Activated T-cell treated with anti-CD3 and anti-CD28 coated beads, Interleukin-2, amount 50 U/mL, for 72 hours (primary cell): ENCODE measurements at places on chromosomes 1 and 21. TPM values are rescaled to one million over a fixed set of nuclear protein-coding genes. Genes with fewer than 3 reads are reported as not detected.

GRCh38 chr1:6423321-6423999 lies 1.1 kb upstream of the ESPN start:
- peaks cover 31% of the 10 kb centered on the region for H3K27me3 ChIP-seq

- H3K27me3 ChIP-seq: no peaks in the 10 kb centered on the region
- no peak overlapping the region for H3K4me3 ChIP-seq
- H3K36me3 ChIP-seq: no peaks in the 10 kb centered on the region
- no peak overlapping the region for H3K27ac ChIP-seq
These were observed 222.6 kb downstream of the CAMTA1 start for GRCh38 chr1:7007902-7008301.

- H3K4me3 ChIP-seq: no peak overlapping the region
- no peak overlapping the region for H3K27ac ChIP-seq
- DNase-seq: no peak
- no peaks in the 10 kb centered on the region for H3K4me1 ChIP-seq
- H3K36me3 ChIP-seq: no peaks in the 10 kb centered on the region
These were observed 25.5 kb downstream of the ADAMTS5 start for GRCh38 chr21:26941421-26941820.

GRCh38 chr1:155026154-155026553 lies 7.4 kb downstream of the DCST2 start:
- H3K27ac ChIP-seq: no peak overlapping the region
- H3K27me3 ChIP-seq: no peaks in the 10 kb centered on the region
- no peaks in the 10 kb centered on the region for H3K4me1 ChIP-seq
- H3K36me3 ChIP-seq: no peaks in the 10 kb centered on the region

GRCh38 chr1:30753660-30754123 lies 3.9 kb downstream of the LAPTM5 start:
- H3K36me3 ChIP-seq: peaks cover 19% of the 10 kb centered on the region
- H3K4me1 ChIP-seq: peaks cover 98% of the 10 kb centered on the region
- peak overlapping the region; percentile 52 for H3K27ac ChIP-seq
- DNase-seq: no peak
- H3K27me3 ChIP-seq: no peaks in the 10 kb centered on the region

DNA sequence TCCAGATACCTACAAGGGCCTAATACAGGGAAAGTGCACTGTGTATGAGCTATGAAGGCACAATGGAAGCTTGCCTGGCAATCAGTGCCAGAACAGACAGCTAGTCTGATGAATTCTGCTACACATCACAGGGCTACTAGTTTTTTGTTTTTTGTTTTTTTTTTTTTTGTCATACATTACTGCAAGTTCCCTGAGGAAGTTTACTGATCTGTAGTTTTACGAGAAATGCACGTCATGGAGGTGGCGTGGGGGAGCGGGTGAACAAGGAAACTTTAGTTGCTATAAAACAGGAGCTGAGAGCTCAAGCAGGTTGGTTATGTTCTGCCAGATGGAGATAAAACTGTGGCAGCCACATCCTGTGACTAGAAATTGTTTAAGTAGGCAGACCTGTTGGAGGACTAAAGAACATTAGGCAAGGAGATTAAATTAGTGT lies 17.7 kb downstream of the PTPRC start:
- H3K36me3 ChIP-seq: peaks cover 5% of the 10 kb centered on the region
- peak overlapping the region; percentile 87 for H3K4me3 ChIP-seq
- peaks cover 91% of the 10 kb centered on the region for H3K4me1 ChIP-seq
- no peaks in the 10 kb centered on the region for H3K27me3 ChIP-seq
- DNase-seq: peak; percentile 54

- peaks cover 3% of the 10 kb centered on the region for H3K4me1 ChIP-seq
- DNase-seq: no peak
- no peak within 1 kb of the TSS for H3K4me3 ChIP-seq
- no peak within 1 kb of the TSS for H3K27ac ChIP-seq
- H3K27me3 ChIP-seq: no peaks in the 10 kb centered on the region
These were observed at the start of gene A3GALT2 for GRCh38 chr1:33320619-33321165. Gene A3GALT2, minus strand, starts transcription at chr1:33321098. Its CDS starts 0 bp downstream, at chr1:33321098.

- H3K4me1 ChIP-seq: no peaks in the 10 kb centered on the region
- no peaks in the 10 kb centered on the region for H3K27me3 ChIP-seq
- no peaks in the 10 kb centered on the region for H3K36me3 ChIP-seq
- no peak for DNase-seq
- H3K27ac ChIP-seq: no peak overlapping the region
- H3K4me3 ChIP-seq: no peak overlapping the region
These were observed 80.3 kb downstream of the OSBPL9 start for GRCh38 chr1:51697166-51697565.

DNA sequence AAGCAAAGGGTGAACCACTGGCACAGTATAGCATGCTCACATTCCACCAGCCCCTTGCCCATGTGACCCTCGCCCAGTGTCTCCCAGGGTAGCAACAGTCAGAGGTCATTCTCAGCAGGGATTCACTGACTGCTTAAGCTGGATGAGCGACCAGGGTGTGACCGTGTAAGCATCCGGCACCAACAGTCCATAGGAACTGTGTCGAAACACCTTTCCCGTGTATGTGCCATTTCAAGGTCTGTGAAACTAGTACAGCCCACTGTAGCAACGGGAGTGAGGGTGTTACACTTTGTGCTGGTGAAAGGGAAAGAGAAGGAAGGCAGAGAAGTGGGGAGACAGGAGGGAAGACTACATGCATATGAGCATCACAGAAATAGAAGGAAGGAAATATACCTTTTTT lies 10.8 kb downstream of the PIK3C2B start:
- no peaks in the 10 kb centered on the region for H3K27me3 ChIP-seq
- H3K36me3 ChIP-seq: no peaks in the 10 kb centered on the region
- H3K4me3 ChIP-seq: no peak overlapping the region
- no peak for DNase-seq
- peaks cover 51% of the 10 kb centered on the region for H3K4me1 ChIP-seq

- H3K36me3 ChIP-seq: peaks cover 2% of the 10 kb centered on the region
- H3K27me3 ChIP-seq: peaks cover 65% of the 10 kb centered on the region
- no peak for DNase-seq
- no peak overlapping the region for H3K27ac ChIP-seq
- H3K4me1 ChIP-seq: peaks cover 7% of the 10 kb centered on the region
These were observed 2.4 kb downstream of the PTPN14 start for GRCh38 chr1:214548988-214549387.

- H3K4me3 ChIP-seq: no peak overlapping the region
- peaks cover 11% of the 10 kb centered on the region for H3K4me1 ChIP-seq
- no peak overlapping the region for H3K27ac ChIP-seq
- H3K36me3 ChIP-seq: no peaks in the 10 kb centered on the region
These were observed 569.1 kb downstream of the NPHP4 start for GRCh38 chr1:5423109-5423508.

GRCh38 chr1:201889090-201889968 lies 631 bp downstream of the SHISA4 start:
- peak overlapping the region; percentile 71 for H3K4me3 ChIP-seq
- H3K36me3 ChIP-seq: no peaks in the 10 kb centered on the region
- H3K27ac ChIP-seq: no peak overlapping the region
- DNase-seq: no peak
- H3K27me3 ChIP-seq: peaks cover 59% of the 10 kb centered on the region

GRCh38 chr21:33299181-33299752 lies 25.5 kb upstream of the IFNAR1 start:
- DNase-seq: peak; percentile 27
- peaks cover 46% of the 10 kb centered on the region for H3K4me1 ChIP-seq
- H3K27me3 ChIP-seq: no peaks in the 10 kb centered on the region
- peak overlapping the region; percentile 0 for H3K27ac ChIP-seq

DNA sequence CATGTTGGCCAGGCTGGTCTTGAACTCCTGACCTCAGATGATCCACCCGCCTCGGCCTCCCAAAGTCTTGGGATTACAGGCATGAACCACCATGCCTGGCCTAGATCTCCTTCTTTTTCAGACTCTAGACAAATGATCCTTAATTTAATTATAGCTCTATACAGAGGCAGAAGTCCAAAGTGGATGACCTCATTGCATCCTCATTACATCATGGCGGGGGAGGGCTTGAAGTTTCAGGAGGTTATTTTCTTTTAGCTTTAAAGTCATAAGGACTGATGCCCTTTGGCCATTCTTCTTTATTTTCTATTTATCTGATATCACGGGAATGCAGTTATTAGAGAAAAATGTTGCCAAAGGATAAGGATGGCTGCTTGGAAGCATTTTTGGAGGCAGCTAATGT lies 14.1 kb upstream of the MARK1 start:
- H3K4me3 ChIP-seq: no peak overlapping the region
- no peak for DNase-seq
- peaks cover 20% of the 10 kb centered on the region for H3K27me3 ChIP-seq
- no peak overlapping the region for H3K27ac ChIP-seq
- H3K4me1 ChIP-seq: no peaks in the 10 kb centered on the region
- H3K36me3 ChIP-seq: no peaks in the 10 kb centered on the region

SH2D5 gene
- 0.34 TPM for total RNA-seq

INKA2 gene
- total RNA-seq: 3.9 TPM

ANKRD34A gene
- total RNA-seq: 3.6 TPM

HES5 gene
- not detected for total RNA-seq

FAM163A gene
- not detected for total RNA-seq

AMY1A gene
- total RNA-seq: not detected

LRRC71 gene
- not detected for total RNA-seq

C1orf53 gene
- total RNA-seq: not detected

SPRR1B gene
- not detected for total RNA-seq

LHX8 gene
- total RNA-seq: not detected

SIM2 gene
- 4.1 TPM for total RNA-seq

KRTAP19-3 gene
- total RNA-seq: not detected
